ENCODE measurements at places on chromosomes 1 and 21.

DNA sequence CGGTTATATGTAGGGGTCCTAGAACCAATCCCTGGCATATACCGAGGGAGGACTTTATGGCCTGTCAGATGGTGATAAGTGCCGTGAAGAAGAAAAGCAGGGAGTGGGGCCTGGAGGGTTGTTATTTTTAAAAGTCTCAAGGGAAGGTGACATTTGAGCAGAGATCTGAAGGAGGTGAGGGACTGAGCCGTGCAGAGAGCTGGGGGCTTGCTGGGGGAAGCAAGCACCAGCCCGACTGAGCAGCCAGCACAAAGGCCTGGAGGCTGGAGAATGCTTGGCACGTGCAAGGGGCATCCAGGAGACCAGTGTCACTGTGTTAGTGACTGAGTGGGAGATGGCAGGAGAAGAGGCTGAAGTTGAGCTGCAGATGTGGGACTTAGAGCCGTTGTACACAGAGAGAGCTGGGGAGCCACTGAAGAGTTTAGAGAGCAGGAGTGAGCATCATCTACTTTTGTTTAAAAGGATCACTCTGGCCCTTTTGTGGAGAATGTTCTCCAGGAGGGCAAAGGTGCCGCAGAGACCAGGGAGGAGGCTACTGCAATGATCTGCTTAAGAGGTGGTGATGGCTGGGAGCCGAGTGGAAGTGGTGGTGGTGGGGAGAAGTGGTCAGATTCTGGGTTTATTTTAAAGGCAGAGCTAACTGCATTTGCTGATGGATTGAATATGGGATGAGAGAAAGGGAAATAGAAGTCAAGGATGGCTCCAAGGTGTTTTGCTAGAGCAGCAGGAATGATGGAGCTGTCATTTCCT lies 31.2 kb downstream of the PTPRU start:
- DNase-seq: no peak

GRCh38 chr1:204307334-204307883 lies 52.3 kb downstream of the PLEKHA6 start:
- DNase-seq: peak; percentile 80

DNA sequence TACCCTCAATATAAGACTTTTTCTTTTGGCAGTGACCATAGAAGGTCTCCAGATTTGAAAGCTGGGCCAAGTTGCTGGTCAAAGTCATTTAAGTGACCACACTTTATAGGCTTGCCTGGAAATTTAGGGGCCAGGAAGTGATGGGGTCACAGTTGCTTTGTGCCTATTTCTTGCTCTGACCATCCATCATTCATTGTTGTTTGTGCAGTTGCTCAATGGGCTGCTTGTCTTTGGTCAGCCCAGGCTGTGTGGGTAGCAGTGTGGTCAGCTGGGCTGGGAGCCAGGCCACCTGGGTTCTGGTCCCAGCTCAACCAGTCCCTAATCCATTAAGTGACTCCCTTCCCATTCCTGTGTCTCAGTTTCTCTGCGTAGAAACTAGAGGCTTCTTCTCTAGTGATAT lies 2.1 kb upstream of the OTUD7B start:
- no peak for DNase-seq

DNA sequence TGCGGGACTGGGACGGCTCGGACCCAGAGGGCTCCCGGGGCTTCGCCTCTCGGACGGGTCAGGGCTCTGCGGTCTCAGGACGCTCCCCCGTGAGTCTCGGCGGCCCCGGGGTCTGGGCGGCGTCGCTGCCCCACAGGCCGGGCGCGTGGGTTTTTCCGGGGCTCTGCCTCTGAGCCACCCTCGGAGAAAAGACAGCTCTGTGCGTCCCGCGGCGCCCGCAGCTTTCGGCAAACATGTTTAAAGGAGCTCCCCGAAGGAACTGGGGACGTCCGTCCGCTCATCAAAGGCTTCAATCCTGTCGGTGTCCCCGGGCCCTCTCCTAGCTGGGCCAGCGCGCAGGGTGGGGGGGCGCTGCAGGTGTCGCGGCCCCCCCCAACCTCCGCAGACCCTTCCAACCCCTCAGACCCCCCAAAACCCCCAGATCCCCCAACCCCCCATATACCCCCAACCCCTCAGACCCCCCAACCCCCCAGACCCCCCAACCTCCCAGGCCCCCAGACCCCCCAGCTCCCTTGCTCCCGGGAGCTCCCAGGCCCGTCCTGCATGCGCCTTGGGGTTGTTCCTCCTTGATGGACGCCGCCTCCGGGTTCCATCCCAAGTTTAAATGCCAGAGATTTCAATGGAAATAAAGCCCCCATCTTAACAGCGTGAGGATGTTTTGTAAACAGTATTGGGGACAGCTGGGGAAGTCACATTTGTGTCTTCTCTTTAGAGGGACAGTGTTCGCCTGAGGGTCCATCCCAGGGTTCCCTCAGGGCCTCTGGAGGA lies 996 bp upstream of the C1orf159 start:
- no peak for DNase-seq

GRCh38 chr1:186518822-186519381 lies 58.0 kb upstream of the PDC start:
- no peak for DNase-seq

- DNase-seq: no peak
Observed at GRCh38 chr1:55010887-55011217, 12.1 kb downstream of the BSND start.

- no peak for DNase-seq
Observed at GRCh38 chr1:4854367-4854766, 200.0 kb downstream of the AJAP1 start.

DNA sequence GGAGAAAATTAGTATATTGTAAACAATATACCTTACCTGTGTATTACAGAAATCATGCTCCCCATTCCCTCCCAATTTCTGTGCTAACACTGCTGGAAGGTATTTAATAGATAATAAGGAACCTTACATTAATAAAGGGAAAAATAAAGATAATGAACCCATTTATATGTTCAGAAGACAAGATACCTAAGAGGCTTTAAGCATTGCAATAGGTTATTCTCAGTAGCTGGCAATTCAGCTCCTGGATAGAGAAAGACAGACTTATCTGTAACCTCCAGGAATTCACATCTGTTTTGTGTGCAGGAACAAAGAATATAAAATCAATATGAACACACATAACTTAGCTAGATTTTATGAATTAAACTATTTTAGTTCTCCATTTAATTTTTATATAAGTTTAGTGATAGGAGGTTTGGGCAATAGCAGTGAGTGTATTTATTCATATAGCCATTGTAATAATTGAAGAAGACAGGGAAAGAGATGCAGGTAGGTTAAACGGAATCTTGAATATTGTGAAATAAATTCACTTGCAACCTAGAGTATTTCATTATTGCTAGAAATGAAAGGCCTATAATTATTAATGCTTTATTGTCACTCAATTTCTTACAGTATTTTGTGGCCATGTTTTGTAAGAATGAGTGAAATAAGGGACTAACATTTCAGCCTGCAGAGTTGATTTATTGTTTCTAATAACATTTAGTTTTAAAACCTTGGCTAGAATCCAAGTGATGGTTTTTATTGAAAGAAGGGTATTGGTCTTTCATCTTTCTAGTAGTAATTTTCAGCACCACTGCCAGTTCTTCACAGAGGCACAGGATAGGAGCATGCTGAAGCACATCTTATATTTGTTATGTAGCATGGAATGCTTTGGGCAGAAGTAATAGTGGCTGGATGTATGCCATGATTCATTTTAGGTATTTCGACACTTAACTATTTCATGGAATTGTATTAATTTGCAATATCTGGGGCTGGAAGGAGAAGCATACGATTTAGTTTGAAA lies 1.5 kb downstream of the XPR1 start:
- DNase-seq: no peak

All from NCI-H524 (cell line).